ENCODE measurements at places on chromosomes 4 and X. TPM values are rescaled to one million over a fixed set of nuclear protein-coding genes. Genes with fewer than 3 reads are reported as not detected.

IL13RA2 gene
- total RNA-seq, result not detected

SCML2 gene
- total RNA-seq, result 0.22 TPM

CT47B1 gene
- total RNA-seq, result not detected

GRCh38 chr4:2064276-2064991 is 5.3 kb downstream of the NAT8L start:
- peaks cover 7% of the 10 kb centered on the region for H3K4me1 ChIP-seq
- no peak overlapping the region for H3K27ac ChIP-seq
- H3K36me3 ChIP-seq, result no peaks in the 10 kb centered on the region
- no peak for DNase-seq
- no peak overlapping the region for H3K4me3 ChIP-seq

SMIM10 gene
- total RNA-seq, result not detected

SLC7A11 gene
- 0.07 TPM for total RNA-seq

All from CD4-positive, CD25-positive, alpha-beta regulatory T cell (primary cell).